ENCODE measurements at places on chromosomes 7 and 10. TPM values are rescaled to one million over a fixed set of nuclear protein-coding genes. Genes with fewer than 3 reads are reported as not detected.

Gene TRIM50
- not detected for total RNA-seq

Gene JCAD
- 51.0 TPM for total RNA-seq

Gene ANXA11
- total RNA-seq, result 55.0 TPM

Gene SPDYE2B
- not detected for total RNA-seq

Gene TAC1
- total RNA-seq, result not detected

Gene MSS51
- total RNA-seq, result not detected

Gene OPN4
- not detected for total RNA-seq

Gene CYP3A5
- 0.51 TPM for total RNA-seq

Gene PAX4
- not detected for total RNA-seq

Gene OR2A42
- total RNA-seq, result 0.15 TPM

Gene CRPPA
- 0.29 TPM for total RNA-seq

Gene GNAT3
- not detected for total RNA-seq

DNA sequence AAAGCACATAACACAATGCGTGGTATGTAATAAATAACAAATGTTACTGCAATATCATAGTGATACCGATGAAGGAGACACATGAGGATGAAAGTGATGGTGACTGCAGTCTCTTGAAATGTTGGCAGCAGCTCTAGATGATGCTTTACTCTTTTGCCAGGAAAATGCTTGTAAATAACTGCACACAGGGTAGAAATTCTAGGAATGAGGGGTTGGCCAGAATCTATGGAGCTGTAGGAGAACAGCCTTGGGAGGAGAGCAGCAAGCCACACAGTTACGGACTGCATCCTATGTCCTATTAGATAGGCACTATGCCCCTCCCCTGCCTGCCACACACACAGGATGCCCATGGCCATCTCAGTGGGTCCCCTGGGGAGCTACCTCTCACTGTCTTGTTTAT, 97.6 kb upstream of the GSDME start:
- no peak for DNase-seq
- no peaks in the 10 kb centered on the region for H3K4me1 ChIP-seq
- H3K27me3 ChIP-seq, result no peaks in the 10 kb centered on the region
- H3K4me3 ChIP-seq, result no peak overlapping the region

DNA sequence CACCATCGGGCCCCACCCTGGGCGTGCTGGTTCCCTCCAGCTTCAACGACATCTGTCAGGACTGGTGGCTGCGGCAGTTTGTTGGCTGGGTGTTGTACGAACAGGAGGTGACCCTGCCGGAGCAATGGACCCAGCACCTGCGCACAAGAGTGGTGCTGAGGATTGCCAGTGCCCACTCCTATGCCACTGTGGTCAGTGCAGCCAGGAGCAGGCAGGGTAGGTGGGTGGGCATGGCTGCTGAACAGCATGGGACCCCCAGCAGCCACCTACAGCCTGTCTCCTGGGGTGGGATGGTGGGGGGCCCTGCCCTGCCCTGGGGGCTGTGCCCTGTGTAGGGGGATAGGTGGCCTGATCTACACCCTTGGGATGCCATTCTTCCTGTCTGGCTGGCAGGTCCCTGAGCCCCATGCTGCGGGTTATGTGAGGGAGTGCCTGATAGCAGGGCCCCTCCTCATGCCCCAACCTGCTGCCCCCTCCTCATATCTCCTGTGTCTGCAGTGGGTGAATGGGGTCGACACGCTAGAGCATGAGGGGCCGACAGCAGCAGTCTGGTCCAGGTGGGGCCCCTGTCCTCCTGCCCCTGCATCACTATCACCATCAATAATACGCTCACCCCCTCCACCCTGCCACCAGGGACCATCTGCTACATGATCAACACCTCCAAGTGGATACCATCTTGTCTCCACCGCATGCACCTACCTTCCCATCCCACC, 56.9 kb downstream of the ZNF727 start:
- no peak overlapping the region for H3K4me3 ChIP-seq
- H3K27ac ChIP-seq, result no peak overlapping the region
- H3K4me1 ChIP-seq, result no peaks in the 10 kb centered on the region

DNA sequence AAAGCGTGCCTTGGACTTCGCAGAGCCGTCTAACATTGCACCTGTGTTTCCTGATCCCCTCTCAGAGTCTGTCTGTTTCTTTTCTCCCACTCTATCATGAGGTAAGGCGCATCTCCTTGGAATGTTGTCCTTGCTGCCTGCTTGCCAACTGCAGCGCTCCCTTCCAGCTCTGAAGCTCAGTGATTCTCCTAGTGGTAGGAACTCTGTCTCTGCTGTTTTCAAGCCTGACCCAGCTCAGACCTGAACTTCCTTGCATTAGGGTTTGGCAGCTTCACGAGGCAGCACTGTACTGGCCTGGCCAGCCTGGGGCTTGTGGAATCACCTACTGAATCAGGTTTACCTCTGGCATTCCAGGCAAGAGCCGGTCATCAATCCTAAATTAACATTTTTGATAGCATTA, 123.9 kb downstream of the CREB5 start:
- no peaks in the 10 kb centered on the region for H3K4me1 ChIP-seq
- H3K4me3 ChIP-seq, result no peak overlapping the region
- no peaks in the 10 kb centered on the region for H3K27me3 ChIP-seq
- H3K36me3 ChIP-seq, result no peaks in the 10 kb centered on the region

DNA sequence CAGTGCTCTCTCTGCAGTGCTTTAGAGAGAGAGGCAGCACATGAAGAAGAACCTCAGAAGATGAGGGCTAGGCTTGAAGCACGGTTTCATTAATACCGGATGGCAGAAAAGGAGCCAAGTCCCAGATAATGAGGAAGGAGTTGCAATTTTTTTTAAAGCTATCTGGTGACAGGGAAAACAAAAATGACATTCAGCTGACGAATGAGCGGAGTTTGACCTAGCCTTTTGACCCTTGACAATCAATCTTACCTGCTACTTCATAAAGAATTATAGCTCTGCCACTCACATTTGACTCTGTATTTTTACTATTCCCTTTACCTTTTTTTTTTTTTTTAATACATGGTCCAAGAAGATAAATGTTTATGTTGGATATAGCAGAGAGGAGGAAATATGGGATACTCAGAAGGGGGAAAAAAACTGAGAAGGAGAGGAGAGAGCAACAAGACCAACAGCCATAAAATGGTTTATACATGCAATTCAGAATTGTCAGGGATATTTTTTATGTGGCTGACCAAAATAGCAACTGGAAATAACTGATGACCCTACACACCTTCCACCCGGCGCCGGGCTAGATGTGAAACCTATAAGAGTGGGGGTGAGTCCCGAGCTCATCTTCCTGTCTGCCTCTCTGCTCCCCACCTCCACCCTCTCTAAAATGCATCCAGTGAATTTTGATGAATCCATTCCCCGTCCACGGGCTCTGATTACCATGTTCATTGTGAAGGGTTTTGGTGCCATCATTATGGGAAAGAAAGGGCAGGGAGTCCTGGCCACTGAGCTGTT, 274.4 kb upstream of the YAE1 start:
- DNase-seq, result no peak
- no peaks in the 10 kb centered on the region for H3K36me3 ChIP-seq
- no peak overlapping the region for H3K4me3 ChIP-seq
- no peak overlapping the region for H3K27ac ChIP-seq
- H3K4me1 ChIP-seq, result no peaks in the 10 kb centered on the region

DNA sequence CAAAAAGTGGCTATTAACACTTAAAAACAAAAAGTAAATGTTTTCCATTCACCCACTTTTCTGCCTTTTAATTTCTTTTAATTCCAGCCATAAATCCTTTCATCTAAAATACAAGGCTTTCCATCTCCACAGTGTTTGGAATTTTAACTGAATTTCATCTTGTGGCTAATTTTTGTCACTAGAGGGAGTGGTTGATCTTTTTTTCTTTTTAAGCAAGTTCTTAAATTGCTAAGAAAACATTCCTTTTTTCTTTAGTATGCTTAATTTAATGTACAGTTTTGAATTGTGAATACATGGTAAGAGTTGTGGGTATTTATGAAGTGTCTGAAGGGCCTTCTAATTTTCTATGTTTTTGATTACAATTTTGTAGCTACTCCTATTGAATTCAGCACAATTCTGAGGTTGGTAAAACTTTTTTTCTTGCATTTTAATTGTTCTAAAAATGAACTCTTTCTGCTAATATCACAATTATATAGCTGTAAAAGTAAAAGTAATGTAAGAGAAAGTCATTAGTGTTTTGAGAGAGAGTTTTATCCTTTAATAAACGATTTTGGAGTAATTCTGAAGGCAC, 54.9 kb upstream of the ANK3 start:
- no peak overlapping the region for H3K27ac ChIP-seq
- no peak overlapping the region for H3K4me3 ChIP-seq
- no peaks in the 10 kb centered on the region for H3K4me1 ChIP-seq
- no peaks in the 10 kb centered on the region for H3K36me3 ChIP-seq

DNA sequence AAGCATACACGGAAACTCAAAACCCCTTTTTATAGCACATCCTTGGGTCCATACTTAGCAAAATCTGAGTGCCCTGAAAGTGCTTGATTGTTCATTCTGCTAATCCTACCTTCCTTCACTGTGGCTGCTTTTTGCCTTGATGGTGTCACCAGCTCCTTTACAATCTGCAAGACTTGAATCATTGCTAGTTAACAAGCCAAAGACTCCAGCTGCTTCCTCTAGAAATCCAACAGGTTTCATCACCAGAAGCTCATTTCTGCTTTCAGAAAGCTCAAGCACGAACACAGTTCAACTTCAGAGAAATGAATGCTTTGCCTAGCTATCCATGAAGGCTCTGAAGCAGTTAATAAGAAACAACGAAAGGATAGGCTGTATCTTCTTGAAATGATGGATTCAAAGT, 38.0 kb downstream of the USP6NL start:
- H3K4me3 ChIP-seq, result no peak overlapping the region
- no peaks in the 10 kb centered on the region for H3K27me3 ChIP-seq
- no peak for DNase-seq
- no peaks in the 10 kb centered on the region for H3K4me1 ChIP-seq
- no peaks in the 10 kb centered on the region for H3K36me3 ChIP-seq

DNA sequence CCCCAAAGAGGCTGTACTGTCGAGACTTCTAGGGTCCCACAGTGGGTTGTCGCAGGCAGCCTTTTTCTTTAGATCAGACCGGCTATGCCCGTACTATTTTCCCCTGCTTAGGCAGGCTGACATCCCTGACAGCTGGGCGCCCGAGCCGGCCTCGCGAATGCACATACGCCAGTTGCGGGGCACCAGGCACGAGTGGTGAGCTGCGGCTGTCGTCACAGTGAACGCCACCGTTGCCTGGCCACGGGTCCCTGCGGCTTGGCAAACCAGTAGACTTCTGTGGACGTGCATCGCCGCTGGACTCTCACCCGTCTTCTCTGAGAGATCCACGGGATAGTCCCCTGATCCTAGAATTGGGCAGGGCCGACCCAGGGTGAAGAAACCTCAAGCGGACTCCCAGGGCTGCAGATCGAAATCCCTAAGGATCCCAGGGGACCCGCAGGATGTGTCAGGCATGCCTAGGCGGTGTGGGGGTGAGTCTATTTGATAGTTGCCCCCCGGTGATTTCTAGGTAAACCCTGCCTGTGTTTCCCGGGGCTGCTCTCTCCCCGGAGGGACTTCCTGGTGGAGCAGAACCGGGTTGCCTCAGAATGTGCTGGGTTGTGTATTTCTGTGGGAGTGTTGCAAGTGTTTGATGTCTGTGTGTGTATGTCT, 33.0 kb upstream of the ZNF273 start:
- no peak overlapping the region for H3K27ac ChIP-seq
- H3K27me3 ChIP-seq, result no peaks in the 10 kb centered on the region
- DNase-seq, result no peak
- no peaks in the 10 kb centered on the region for H3K4me1 ChIP-seq

GRCh38 chr7:154568346-154568745, 434.6 kb downstream of the PAXIP1 start:
- no peak for DNase-seq
- no peak overlapping the region for H3K4me3 ChIP-seq
- H3K4me1 ChIP-seq, result no peaks in the 10 kb centered on the region
- H3K36me3 ChIP-seq, result no peaks in the 10 kb centered on the region

DNA sequence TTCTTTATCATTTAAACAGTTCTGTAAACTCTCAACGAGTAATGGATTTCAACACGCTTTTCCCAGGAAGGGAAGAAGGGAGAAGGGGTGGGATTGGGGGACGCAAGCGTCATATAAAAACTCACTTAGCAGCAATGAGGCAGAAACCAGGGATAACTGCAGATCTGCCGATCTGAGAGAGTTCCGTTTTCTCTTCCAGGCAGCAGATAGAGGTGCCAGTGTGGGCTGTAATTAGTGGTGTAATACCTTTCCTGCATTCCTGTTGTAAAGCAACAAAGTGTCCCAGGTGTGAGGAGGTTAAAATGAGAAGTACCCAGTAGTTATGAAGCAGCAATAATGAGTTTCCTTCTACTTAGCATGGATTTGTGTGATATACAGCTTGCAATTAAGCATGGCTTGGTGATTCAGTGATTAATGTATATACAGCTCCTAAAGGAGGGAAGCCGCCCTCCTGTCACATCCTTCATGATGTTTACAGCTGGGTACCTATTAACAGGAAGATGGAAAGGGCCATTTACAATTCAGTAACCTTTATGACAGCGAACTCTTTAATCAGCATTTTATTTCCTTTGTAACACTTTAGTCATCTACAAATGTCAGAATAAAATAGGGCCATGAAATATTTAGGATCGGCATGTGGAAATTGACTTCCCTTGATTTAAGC, 271.9 kb downstream of the LRMDA start:
- H3K4me1 ChIP-seq, result no peaks in the 10 kb centered on the region
- no peak overlapping the region for H3K4me3 ChIP-seq
- no peaks in the 10 kb centered on the region for H3K27me3 ChIP-seq
- no peak for DNase-seq
- H3K27ac ChIP-seq, result no peak overlapping the region

DNA sequence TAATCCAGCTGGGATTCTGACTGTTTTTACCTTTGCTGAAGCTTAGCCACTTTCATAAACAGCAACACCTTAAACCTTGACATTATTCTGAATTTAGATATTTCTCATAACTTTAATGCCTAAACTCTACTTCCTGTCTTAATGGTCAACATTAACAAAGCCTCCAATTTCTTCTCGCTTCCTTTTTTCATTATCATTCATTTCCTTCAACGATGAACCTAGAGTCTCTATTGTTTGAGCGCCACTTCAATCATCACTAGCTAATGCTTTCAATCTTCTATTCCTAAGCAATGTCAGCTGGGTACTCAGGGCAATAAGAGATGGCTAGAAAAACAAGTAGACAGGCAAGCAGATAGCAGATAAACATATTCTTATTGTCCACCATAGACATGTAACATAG, 96.6 kb upstream of the TMEM196 start:
- no peaks in the 10 kb centered on the region for H3K36me3 ChIP-seq
- no peaks in the 10 kb centered on the region for H3K27me3 ChIP-seq
- H3K27ac ChIP-seq, result no peak overlapping the region
- no peak overlapping the region for H3K4me3 ChIP-seq
- DNase-seq, result no peak

DNA sequence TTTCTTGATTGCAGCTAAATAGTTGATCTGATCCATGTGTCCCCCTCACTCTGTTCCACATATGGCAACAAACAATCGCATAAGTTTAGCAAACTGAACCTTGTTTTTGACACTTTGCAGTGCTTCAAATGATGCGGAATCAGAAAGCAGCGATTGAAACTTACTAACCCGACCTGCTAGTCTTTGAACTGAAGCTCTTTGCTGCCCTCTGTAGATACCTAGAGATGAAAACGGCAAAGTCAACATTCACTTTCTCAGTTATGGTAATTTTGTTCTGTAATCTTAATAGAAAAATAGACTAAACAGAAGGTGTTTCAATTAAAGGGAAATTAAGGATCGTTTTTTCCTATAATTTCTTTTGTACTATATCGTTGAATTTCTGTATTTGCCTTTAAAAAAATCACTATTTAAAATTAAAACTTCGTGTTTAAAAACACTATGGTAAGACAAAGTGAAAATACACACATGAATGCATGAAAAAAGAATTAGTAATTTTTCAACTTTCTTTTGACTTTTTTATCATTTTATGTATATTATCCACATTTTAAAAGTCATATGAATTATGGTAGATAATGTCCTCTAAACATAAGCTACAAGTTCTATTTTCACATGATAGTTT, 276.5 kb downstream of the MAGI2 start:
- H3K4me1 ChIP-seq, result no peaks in the 10 kb centered on the region
- no peaks in the 10 kb centered on the region for H3K36me3 ChIP-seq
- no peak overlapping the region for H3K4me3 ChIP-seq
- H3K27ac ChIP-seq, result no peak overlapping the region
- H3K27me3 ChIP-seq, result no peaks in the 10 kb centered on the region

Measured in uterus (tissue), 4 donors.